CD4-positive, alpha-beta memory T cell (primary cell): ENCODE measurements at places on chromosomes 1 and 21.

DNA sequence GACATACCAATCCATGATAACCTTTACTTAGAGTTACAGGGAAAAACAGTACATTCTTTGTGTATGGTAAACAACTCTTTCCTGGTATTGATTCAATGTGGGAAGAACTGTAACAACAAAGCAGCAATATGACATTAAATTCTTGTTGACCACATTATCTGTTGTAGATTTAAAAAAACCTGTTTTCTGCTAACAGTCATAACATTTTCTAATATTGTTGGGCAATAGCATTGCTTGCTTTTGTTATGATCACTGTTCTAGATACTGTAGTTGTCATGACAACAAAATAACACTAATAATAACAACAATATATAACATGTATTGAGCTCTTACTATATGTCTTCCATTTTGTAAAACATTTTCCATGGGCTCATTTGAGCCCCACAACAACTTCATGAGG is 54.2 kb downstream of the PDE4B start:
- DNase-seq: no peak

- no peak for DNase-seq
Measured at GRCh38 chr1:154870734-154871133, 653 bp upstream of the KCNN3 start.

- DNase-seq: no peak
Measured at GRCh38 chr1:94001397-94002045, 92.3 kb upstream of the GCLM start.

DNA sequence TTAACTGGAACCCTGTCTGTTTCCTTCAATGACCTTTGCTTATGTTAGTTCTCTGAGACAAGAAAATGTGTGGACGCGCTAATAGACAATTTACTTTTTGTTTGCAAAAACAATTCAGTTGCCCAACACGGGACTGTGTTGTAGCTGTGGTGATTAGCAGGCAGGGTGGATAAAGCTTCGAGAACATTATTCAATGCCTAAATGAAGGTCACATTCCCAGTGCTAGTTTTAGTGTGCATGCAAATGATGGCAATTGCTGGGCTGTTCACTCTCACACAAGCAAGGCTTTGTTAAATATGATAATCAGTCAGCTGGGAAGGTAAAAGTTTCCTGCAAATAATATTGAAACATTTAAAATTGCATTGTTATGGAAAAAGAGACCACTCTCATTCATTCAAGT is 188.4 kb downstream of the BACH1 start:
- DNase-seq: no peak

DNA sequence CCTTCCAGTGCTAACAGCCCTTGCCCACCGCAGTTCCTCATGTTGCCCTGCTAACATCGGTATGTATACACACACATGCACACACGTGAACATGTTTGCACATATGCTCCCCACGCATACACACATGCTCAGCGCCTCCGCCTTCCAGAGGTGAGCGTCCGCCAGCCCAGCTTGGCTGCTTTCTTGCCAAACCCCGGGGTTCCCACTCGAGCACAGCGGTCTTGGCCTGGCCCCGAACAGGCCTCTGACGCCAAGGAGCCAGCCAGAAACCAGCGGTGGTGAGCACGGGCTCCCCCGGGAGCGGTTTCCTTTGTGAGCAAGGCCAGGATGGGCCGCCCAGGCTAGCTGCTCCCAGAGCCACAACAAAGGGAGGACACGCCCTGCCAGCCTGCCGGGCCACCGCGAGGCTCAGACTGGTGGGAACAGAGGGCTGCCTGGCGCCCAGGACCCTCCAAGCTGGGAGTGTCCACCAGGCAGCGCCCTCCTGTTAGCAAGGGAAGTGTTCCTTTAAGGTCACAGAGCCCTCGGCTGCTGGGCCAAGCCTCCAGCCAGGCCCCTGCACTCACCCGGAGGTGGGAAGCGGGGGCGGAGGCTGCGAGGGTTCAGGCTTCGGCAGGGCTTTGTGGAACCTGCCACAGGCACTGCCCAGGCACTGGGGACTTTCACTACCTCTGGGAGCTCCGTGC is 65.4 kb downstream of the ALPL start:
- no peak for DNase-seq

DNA sequence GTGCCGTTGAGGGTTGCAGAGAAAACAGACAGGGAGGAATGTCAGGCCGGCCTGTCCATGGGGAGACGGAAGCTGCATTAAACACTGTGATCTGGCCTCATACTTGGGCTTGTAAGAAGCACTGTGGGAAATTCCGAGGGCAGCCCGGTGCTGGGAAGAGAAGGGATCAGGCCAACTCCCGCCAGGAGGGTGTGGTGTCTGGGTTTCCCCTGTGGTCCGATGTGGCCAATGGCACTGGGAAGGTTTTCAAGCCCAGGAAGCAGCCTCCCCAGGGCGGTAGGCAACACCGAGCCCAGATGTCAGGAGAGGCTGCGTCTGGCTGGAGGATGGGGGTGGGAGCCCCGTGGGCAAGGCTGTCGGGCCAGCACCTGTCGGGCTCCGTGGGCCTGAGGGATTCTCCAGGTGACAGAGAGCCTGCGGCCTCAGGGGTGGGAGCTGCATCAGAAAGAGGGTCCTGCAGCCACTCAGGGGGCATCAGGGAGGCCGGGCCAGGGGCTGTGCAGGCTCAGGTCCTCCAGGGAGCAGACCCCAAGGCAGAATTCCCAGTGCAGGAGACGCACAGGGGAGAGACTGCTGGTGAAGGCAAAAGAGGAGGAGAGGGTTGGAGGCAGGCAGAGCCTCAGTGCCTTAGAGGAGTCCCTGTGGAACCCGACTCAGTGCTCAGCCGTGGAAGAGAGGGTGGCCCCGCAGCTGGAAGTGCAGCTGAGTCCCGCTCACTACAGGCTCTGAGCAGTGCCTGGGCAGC is 8.4 kb downstream of the UBASH3A start:
- no peak for DNase-seq

DNA sequence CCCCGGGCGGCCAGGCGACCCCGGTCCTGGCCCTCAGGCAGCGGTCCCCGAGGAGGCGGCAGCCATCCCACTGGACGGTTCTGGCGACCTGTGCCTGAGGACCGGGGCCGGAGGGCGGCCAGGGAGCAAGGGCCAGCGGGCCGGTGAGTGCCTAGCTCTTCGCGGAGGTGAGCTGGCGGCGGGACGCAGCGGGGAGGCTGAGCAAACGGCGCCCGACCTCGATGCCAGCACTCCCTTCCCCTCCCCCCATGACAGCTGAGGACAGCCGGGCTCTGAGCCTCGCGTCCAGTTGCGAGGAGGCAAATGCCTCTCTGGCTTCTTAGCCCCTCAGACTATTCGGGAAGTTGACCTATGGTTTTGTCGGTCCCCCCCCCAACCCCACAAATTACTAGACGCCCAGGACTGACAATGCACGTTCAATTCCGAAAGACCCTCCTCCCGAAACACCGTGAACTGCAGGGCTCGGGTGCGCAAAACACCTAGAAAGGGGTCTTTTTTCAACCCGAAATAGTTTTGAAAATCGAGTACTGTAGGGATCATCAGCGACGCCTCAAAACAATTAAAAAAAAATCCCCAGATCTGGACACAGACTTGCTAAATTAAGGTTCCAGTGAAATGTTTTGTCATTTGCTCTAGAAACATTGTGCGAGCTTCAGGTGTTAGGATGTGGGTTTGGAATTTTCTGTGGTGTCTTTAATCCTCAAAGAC is 8.3 kb downstream of the CDKN2C start:
- peak; percentile 22 for DNase-seq

- DNase-seq: no peak
Measured at GRCh38 chr1:6782151-6782550, 3.1 kb upstream of the CAMTA1 start.

DNA sequence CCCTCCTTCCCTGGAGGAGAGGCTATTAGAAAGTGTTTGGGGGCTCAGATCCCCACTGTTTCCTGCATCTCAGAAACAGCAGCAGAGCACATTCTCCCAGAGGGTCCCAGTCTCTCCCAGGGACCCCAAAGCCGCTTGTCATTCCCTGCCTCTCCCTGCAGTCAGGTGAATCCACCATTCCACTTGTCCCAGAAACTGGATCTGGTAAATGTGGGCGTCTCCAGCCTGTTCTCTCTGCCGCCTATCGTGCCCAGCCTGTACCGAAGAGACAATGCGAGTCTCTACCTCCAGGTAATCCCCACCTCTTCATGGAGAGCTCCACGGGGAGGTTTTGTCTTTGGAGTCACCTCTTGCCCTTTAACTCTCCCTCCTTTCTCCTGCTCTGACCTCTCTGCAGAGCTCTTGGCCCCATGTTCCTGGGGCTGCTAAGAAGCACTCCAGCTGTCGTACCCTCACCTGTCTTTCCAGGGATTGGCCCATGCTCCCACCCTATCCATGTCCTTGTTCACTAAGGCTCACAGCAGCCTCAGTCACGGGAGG is 26.9 kb downstream of the INAVA start:
- DNase-seq: no peak

DNA sequence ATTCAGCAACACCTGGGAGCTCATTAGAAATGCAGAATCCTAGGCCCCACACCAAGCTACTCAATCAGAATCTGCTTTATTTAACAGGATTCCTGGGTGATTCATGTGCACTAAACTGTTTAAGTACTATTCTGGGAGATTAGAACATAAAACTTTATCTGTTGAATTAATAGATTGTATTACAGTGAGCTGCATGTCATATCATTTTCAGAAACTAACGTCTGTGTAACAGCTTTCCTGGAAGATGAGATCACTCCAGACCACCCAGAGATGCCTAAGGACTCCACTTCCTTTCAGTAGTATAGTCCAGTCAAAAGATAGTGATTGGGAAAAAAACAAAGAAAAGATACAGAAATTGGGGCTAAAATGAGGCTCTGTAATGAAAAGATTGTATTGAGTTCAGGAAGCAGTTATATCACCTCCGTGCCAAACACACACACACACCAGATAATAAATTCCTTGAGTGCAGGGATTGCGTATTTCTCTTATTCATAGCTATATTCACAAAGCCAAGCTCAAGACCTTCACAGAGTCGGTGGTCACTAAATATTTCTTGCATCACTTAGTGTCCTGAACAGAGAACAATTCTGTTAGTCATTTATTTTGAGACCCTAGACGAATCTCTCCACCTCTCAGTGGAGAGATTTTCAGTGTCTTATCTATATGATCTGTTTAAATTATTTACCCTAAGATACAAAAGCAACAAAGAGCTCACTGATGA is 178.2 kb downstream of the DSCAM start:
- DNase-seq: no peak

DNA sequence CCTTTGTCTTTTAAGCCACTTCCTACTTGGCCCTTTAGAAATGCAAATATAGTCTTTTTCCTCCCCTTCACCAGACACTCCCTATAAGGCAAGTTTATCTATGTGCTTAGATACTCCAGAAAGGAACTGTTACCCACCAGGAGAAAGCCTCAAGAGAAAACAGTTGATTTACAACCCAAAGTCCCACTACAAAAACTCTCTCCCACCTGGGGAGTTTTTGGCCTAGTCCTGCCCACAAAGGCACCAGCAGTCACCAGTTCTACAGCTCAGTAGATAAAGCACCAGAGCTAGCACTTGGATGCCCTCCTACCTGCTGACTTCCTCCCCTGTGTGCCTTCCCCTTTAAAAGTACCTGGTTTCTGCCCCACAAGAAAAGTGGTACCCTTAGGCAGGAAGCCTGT is 27.7 kb upstream of the HAO2 start:
- DNase-seq: no peak

GRCh38 chr1:29569971-29570634 is 333.8 kb downstream of the PTPRU start:
- DNase-seq: no peak

DNA sequence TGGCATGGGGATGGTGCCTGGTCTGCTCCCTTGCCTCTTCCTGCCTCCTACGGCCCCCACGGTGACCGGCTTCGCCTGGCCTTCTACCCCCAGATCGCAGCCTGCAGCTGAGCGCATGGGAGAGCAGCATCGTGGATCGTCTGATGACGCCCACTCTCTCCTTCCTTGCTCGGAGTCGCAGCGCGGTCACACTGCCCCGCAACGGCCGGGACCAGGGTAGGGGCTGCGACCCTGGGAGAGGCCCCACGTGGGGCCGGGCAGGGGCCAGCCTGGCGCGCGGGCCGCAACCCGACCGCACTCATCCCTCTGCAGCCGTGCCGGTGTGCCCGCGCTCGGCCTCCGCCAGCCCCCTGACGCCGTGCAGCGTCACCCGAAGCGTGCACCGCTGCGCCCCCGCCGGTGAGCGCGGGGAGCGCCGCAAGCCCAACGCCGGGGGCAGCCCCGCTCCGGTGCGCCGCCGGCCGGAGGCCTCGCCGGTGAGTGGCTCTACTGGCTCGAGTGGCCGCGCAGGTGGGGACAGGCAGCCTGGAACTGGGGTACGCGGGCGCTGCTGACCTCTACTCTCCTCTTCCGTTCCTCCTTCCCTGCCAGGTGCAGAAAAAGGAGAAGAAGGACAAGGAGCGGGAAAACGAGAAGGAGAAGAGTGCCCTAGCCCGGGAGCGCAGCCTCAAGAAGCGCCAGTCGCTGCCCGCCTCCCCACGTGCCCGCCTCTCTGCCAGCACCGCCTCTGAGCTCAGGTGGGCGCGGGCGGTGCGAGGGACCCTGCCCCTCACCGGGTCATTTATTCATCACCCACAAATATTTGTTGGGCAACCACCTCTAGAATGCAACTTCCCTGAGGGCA is 20.4 kb downstream of the MAP7D1 start:
- no peak for DNase-seq

DNA sequence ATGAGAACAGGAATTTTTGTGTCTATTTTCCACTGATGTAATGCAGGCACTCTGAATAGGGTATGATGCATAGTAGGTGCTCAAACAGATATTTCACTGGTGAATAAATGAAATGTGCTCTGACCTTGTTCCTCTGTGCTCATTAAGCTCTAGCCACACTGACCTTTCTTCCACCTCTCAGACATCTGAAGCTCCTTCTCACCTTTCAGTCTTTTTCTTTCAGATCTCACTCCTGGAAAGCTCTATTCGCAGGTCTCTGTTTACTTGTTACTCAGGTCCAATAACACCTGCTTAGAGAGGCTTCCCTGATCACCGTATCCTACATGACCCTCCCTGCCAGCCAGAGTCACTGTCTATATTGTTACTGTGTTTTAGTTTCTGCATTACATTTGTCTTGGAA is 59.2 kb upstream of the IVNS1ABP start:
- no peak for DNase-seq

DNA sequence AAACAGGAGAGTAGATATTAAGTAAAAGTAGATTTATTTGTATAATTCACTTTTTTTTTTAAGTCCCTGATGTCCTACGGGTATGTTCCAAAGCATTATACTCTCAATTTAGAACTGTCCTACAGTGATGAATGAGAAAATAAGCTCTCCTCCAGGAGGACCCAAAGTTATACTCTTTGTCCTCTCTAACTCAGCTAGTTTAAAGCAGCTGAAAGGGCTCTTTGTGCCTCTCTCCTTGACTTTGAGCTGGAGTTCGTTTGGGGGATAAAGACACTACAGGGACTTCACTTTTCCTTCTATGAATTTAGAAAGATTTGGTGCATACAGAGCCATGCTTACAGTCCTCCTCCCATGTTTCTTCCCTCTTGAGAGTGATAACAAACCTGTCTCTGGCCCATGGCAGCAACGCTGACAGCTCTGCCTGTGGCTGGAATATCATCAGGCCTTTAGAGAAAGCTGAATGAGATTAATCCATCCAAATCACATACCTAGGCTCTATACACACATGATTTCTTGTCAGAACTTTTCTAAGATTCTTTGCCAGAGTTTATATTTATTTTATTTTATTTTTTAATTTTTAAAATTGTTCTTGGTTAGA is 134.3 kb downstream of the PIK3R3 start:
- DNase-seq: no peak

GRCh38 chr1:168319691-168320090 is 39.0 kb downstream of the TBX19 start:
- DNase-seq: no peak
